ENCODE measurements at places on chromosomes 2 and 18. TPM values are rescaled to one million over a fixed set of nuclear protein-coding genes. Genes with fewer than 3 reads are reported as not detected.

DNA sequence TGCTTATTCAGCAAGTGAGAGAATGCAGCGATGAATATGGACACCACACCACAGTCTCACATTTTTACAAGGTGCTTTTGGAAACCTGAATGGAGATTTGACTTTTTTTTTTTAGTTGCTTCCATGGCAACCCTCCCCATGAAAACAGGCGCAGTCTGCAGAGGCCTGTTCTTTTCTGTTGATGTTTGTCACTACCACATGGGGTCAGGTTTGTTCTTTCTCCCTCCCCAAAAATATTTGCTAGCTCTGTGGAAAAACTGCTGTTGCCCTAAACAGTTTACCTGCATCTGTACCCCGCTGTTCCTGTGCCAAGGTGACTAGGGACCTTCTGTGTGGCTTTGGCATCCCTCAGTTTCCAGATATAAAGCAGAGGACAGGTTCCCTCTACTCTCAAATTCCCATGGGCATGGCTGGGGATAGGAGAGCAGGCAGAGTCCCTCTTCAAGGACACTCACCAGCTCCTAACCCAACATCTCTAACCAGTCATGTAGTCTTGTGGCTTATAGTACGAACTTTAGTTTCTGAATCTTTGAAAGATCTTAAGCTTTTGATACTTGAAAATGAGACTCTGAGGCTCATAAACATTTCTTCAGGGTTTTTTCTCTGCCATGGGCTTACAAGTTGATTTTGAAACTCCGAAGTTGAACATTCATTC, 14.7 kb upstream of the MAPRE2 start:
- no peak for DNase-seq

ERBB4 gene
- polyA plus RNA-seq: not detected

CD8A gene
- polyA plus RNA-seq: not detected

GDF7 gene
- 0.02 TPM for polyA plus RNA-seq

DNA sequence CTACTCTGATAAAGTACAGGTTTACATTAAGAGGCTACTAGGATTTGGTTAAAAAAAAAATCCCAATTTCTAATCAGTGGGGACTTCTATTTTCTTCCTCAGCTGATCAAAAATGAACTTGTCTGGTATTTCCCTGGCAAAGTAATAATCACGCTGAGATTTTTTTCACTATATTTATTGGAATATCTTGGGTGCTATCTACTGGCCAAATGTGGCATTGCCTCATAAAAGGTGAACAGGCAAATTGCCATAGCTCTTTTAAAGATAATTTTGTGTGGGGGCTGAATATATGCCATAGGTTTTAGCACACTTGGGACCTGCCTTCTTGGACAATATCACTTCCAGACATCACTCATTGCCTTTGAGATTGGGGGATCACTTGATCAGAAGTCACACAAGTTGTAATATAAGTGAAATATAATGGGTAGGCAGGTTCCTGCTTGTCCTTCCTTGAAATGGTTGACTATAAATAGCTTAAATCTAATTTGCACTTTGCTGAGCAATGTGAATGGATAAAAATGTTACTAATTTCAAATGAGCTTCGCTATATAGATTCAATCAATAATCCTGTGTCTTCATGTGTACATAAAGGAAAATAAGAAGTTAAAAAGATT, 7.0 kb upstream of the NXPH2 start:
- DNase-seq: peak; percentile 37

DNA sequence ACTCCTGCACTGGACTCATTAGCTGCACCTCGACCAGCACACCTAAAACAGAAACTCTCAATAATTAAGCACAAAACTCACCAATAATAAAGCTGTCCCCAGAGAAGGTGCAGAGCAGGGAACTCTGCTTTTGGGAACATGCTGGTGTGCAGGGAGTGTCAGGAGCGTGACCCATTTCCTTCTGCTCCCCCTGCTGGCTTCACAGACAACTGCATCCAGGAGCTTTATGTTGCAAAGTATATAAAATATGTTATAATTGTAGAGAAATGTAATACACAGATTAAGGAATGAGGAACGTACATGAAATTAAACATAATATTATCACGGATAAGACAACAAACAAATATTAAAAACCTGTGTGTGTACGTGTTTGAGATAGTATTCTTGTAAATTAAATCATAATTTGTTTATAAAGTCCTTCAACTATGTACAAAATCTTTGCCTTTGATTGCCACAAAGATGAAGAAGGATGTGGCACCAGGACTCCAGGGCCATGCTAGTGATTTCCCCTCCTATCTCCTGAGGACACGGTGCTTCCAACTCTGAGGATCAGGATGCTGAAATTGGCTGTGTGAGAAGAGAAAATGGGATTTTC, 68.6 kb upstream of the MAL start:
- DNase-seq: peak; percentile 15

GPBAR1 gene
- polyA plus RNA-seq: 0.13 TPM

SP5 gene
- not detected for polyA plus RNA-seq

NR4A2 gene
- 2.3 TPM for polyA plus RNA-seq

DNA sequence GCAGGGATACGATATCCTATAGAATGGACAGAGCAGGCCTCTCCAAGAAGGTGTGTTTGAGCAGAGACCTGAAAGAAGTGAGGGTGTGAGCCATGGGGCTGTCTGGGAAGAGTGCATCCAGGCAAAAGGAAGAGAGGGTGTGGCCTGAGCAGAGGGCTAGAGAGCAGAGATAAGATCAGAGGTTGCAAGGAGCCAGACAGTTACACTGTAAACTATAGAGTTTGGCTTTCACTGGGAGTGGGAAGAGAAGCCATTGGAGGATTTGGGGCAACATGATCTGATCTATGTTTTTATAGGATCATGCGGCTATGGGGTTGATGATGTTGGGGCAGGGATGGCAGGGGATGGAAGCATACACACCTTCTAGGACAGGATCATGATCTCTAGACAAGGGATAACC, 124.1 kb upstream of the MAP3K20 start:
- DNase-seq: no peak

GRCh38 chr2:234968631-234969305, 17.0 kb downstream of the SH3BP4 start:
- DNase-seq: no peak

DNA sequence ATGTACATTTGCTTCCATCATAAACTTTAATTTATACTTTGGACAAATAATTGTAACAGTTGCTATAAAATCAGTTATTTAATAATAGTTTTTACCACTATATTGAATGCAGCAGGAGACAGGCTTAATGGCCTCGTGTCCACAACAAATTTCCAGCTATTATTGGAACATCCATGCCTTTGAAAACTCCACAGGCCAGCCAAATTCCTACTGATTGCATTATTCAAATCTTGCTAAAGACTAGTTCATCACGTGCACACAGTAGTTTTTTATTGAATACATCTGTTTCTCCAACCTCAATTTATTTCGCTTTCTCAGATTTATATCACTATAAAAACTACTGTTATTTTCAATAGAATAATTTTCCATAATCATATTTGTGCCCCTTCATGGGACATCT, 18.4 kb upstream of the PTPRM start:
- DNase-seq: no peak

SNTG2 gene
- 0.17 TPM for polyA plus RNA-seq

TUBA4B gene
- polyA plus RNA-seq: not detected

DNA sequence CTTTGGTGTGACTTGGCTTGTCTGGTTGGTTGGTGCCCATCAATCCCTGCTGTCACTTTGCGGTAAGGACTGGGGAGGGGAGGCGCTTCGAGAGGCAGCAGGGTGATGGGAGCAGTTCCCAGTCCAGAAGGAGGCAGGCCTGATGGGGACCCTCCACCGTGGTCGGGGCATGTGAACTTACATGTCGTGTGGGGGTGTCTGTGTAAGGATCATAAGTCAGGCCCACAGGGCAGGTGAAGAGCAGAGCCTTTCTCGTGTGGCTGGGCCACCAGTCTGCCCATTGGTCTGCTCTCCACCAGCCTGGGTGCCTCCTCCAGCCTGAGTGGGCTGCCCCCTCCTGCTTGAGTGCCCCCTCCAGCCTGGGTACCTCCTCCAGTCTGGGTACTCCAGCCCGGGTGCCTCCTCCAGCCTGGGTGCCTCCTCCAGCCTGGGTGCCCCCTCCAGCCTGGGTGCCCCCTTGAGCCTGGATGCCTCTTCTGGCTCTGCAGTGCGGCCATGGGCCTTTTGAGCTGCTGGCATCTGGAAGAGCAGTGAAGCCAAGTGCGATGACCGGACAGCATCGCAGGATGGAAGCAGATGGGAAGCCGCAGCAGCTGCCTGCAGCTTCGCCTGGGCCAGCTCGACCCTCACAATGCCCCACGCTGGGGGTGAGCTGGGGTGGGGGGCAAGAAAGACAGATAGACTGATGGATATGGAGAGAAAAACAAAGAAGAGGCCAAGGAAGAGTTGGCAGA, 25.0 kb downstream of the ATOH8 start:
- no peak for DNase-seq

EFEMP1 gene
- 198 TPM for polyA plus RNA-seq

DNA sequence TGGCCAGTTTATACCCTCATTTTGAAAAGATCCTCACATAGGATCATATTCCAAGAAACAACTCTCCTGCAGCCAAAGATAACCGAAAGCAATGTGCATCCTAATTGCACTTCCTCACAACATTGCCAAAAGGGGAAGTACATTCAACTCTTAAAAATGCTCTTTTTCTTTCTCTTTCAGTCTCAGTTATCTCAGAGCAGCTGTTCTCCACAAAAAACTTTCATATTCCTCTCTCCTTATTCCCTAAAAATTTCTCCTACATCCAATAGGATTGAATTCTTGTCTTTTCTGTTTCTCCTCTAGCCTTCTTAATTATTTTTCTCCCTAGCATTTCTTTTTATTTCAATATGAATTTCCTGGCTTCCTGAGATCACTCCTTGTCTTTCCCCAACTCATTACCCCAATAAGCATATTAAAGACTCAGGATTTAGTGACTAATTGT, 7.4 kb upstream of the VRK2 start:
- peak; percentile 75 for DNase-seq

- peak; percentile 99 for DNase-seq
These were observed 85.0 kb downstream of the TANC1 start for GRCh38 chr2:159053161-159054031.

DNA sequence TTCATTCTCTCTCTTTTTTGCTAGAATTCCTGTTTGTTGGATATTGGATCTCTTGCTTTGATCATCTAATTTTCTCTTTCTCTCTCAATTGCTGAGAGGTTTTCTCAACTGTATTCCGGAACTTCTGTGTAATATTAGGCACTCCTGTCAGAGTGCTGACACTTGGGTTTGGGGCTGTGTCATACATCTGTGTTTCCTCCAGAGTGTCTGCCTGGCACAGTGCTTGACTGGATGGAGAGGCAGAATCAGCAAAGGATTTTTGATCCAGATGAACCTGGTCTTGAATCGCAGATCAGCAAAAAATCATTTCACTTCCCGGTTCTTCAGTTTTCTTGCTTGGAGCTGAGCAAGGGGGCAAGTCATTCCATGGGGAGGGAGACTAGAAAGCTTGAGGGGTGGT, 87.7 kb upstream of the CXCR4 start:
- no peak for DNase-seq

GRCh38 chr18:62715436-62715758, at the start of gene PHLPP1:
PHLPP1 (plus strand) TSS chr18:62715541; CDS start chr18:62715684, 143 bp downstream.
- no peak for DNase-seq

PPM1B gene
- polyA plus RNA-seq: 9.0 TPM

- peak; percentile 51 for DNase-seq
These were observed 1.1 kb upstream of the FARP2 start for GRCh38 chr2:241354668-241355658.

DNA sequence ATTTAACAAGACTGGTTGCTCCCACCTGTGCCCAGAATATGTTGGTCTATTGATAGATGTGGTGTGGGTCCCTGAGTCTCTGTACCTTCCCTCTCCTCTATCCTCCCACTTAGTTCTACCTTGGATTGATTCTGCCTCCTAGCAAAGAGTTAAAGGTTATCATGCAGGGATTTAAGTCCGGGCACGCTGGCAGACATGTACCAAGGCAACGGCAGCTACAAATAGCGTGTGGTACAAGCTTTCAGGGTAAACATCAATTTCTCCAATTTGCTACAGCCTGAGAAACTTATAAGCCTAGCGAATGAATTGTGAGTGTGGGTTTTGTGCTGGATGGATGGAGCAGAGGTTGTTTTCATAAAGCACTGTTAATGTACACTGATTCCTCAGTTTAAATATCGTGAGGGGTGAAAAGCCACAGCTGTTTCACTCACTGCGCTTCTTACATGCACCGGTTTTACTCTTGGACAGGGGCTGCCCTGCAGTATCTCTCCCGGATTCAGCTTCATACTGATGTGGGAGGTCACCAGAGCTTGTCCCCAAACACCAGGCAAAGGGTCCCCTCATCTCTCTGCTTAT, 289.8 kb downstream of the ICOS start:
- DNase-seq: no peak

TUBB8B gene
- not detected for polyA plus RNA-seq

DNA sequence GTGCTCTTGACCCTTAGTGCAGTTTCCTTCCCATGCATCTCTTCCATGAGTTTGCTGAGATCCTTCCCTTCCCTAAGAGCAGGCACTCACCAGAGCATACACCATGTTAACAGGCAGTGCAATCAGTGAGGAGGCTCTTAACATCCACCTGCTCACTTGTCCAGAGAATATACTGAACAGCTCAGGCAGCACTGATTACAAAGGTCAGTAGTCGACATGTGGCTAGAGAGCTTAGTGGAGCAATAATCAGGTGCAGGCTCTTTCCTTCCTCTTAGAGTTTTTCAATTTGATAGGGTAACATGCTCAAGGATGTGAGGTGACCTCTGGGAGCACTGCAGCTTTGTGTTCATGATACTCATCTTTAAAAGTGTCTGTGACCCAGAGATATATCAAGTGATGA, 144.1 kb upstream of the SETBP1 start:
- no peak for DNase-seq

GRCh38 chr2:152292991-152293390, 42.0 kb upstream of the FMNL2 start:
- no peak for DNase-seq

MBD1 gene
- polyA plus RNA-seq: 56.5 TPM

POTEJ gene
- not detected for polyA plus RNA-seq

PTPRM gene
- 42.4 TPM for polyA plus RNA-seq

KLHL29 gene
- 7.9 TPM for polyA plus RNA-seq

DNA sequence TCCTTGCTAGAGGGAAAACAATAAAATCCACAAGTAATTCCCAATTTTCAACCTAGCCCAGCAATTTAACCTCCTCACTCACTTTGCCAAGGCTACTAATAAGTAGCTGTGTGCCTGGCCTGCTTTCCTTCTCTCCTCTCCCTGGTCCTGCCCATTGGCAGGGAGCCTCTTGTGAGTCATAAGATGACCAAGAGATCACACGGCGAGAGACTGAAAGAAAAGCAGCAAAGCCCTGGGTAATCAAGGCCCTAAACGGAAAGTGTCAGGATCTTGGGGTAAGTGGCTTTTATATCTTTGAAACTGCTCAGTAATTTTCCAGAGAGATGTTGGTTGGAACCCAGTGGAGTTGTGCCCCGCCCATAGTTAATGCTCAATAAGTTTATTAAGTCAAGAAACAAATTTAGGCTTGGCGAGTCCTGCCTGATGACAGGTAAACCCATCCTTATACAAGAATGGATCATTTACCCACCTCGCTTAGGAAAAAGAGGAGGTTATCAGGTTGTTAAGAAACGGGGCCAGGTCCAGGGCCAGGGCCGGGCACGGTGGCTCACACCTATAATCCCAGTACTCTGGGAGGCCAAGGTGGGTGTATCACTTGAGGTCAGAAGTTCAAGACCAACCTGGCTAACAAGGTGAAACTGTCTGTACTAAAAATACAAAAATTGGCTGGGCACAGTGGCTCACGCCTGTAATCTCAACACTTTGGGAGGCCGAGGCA, 10.0 kb upstream of the ADAM17 start:
- DNase-seq: peak; percentile 96

GRCh38 chr18:25464227-25464626, 112.3 kb upstream of the ZNF521 start:
- DNase-seq: peak; percentile 95
